ENCODE measurements at places on chromosomes 16 and 17.

- DNase-seq = peak; percentile 97
Measured at GRCh38 chr16:2008009-2008526, 1.6 kb downstream of the ZNF598 start.

DNA sequence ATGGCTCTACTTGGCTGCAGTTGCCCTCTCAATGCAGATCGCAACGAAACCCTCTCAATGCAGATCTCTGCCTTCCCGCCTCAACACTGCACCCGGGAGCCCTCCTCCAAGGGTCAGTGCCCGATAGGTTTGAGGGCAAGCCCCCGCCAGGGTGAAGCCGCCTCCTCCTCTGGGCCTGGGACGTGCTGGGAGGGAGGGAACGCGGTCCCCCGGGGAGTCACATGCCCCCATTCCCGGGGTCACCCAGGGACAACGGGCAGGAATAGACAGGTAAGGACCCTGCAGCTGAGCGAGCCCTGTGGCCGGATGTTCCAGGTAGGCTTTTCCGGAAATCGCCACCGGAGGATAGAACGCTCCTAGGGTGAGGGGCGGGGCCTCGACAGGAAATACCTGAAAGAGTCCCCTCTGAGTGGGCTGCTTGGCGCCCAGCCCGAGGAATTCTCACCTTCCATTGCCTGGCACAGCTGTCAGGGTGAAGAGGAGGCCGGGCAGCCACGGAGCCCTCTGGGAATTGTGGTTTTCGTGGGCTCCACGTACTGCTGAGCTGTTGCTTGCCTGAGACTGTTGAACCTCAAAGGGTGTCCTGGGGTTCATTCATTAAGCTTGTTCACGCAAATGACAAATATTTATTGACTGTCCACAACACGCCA, 12.8 kb downstream of the ZNF174 start:
- no peak for DNase-seq

GRCh38 chr17:32382526-32383223, 32.7 kb downstream of the ZNF207 start:
- DNase-seq = no peak

- no peak for DNase-seq
Measured at GRCh38 chr17:70271200-70271599, 101.9 kb downstream of the KCNJ2 start.

DNA sequence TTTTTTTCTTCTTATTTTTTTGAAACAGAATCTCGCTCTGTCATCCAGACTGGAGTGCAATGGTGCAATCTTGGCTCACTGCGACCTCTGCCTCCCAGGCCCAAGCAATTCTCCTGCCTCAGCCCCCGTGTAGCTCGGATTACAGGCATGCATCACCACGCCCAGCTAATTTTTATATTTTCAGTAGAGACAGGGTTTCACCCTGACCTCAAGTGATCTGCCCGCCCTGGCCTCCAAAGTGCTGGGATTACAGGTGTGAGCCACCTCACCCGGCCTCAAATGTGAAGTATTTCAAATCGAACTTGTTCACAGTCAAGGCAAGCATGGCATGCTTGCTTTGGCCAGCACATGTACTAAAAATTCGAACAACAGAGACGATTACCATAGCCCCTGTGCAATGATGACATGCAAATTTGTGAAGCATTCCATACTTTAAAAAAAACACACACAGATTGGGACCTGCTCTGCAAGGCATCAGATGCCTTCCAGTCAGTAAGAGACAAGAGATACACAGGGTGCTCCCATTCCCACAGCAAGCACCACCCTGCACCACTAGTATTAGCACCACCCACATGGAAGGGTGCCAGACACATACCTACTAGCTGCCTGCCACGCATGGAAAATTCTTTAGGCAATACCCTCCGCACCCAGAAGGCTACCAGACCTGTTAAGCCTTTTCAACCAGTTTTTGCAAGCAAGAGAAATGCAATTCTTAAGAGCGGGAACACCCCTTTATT, 47.2 kb downstream of the ANKRD11 start:
- DNase-seq = peak; percentile 95

DNA sequence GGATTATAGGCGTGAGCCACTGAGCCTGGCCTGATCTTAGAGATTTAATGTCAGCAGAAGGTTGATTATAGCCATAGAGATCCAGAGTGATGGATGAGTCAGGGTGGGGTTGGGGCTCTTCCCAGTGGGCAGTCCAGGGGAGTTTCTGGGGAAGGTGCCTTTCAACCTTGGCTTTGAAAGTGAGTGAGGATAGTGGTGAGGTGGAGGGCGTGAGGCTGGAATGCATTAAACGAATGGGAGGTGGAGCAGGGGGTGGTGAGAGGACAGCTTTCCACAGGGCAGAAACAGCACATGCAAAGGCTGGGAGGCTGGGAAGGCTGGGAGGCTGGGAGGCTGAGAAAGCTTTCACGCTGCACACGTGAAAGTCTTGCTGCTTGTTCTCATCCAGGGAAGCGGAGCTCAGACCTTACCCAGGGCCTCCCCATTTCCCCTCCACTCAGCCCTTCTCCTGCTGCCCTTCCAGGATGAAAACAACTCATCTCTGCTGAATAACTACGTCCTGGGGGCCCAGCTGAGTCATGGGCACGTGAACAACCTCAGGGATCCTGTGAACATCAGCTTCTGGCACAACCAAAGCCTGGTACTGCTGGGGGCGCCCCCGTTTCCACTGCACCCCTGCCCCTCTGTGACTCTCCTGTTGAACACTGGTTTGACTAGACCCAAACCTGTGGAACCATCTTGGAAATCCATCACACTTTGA, 22.3 kb downstream of the ADGRG5 start:
- peak; percentile 67 for DNase-seq

GRCh38 chr17:19718041-19718612, 1.7 kb upstream of the SLC47A2 start:
- no peak for DNase-seq

DNA sequence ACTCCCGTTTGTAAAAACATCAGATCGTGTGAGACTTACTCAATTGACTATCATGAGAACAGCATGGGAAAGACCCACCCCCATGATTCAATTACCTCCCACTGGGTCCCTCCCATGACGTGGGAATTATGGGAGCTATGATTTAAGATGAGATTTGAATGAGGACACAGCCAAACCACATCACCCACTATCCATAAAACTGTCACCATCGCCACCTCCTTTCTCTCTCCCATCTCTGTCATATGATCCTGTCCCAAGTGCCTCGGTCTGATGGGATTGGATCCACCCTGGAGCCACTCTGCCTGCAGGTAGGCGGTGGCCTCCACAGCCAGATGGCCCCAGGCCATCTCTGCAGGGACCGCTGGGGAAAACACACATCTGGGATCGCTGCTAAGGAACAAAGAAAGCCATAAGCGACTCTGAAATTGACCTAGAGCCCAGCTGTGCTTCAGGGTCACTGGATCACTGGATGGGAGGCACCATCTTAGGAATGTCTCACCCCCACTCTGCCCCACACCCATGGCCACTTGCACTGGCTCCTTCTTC, 61.2 kb downstream of the TMEM186 start:
- DNase-seq = no peak

DNA sequence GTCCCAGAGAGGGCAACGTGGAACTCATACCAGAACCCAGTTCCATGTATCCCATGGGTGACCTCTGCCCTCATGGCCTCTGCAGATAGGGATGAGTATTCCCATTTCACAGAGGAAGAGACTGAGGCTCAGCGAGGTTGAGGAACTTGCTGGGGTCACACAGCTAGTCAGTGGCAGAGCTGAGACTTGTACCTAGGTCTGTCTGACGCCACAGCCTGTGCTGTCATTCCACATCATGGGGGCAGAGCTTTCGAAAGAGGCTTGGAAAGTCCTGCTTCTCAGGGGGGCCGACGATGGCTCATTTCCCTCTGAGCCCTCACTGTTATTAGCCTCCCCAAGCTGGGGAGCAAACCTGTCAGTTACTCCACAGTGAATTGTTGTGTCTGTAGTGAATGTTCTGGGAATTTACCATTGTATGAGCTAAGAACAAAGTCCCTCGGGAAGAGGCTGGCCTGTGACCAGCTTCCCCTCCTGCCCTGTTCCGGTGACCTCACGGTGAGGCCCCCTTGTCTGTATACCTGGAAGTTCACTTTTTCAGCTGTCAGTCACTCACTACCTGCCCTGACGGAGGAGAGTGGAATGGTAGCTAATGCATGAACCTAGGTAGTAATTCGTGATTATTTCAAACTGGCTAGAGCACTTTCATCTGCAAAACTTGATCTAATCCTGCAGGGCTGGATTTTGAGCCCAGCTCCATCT, 8.9 kb downstream of the METTL22 start:
- DNase-seq = no peak

DNA sequence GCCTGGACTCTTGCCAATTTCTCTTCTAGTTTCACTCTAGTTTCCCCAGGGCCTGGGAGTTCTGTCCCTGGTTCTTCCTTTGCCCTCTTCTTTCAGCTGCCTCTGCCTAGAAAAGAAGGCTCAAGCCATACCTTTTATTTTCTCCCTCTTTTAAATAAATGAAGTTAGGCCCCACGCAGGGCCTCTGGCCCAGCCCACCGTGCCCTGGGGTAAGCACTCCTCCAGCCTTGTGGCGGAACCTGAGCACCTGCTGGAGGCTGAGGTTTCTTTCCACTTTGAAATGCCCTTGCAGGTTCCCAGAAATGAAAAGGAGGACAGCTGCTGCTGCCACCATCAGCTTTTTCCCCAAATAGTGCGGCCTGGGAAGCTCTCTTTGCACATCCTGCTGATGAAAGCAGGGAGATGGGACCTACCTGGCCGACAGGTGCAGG, 139.4 kb downstream of the CCDC182 start:
- no peak for DNase-seq

- no peak for DNase-seq
Measured at GRCh38 chr16:66359811-66360608, 6.5 kb upstream of the CDH5 start.

DNA sequence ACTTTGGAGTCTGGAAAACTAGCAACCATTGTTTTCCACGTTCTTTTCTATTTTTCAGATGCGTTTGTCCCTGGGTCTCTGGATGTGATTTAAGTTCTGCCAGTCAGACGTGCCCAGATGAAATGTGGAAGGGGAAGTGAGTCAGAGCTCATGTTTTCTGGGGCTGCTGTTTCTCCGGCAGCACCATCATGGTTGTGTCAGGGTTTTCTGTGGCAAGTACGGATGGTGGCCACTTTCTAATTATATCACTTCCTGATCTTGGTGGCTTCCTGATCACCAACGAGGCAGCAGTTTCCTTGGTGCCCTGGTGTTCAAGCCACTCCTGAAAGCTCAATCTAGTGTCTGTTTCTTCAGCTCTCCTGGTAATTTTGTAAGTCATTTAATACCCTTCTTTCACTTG, 31.4 kb upstream of the PMFBP1 start:
- no peak for DNase-seq

GRCh38 chr17:54781389-54781788, 119.3 kb upstream of the TOM1L1 start:
- no peak for DNase-seq

- no peak for DNase-seq
Measured at GRCh38 chr16:82329504-82330192, 159.6 kb upstream of the MPHOSPH6 start.

GRCh38 chr17:82871056-82871775, 31.4 kb upstream of the ZNF750 start:
- no peak for DNase-seq
